Keratinocyte (primary cell): ENCODE measurements at places on chromosomes 5 and 9.

DNA sequence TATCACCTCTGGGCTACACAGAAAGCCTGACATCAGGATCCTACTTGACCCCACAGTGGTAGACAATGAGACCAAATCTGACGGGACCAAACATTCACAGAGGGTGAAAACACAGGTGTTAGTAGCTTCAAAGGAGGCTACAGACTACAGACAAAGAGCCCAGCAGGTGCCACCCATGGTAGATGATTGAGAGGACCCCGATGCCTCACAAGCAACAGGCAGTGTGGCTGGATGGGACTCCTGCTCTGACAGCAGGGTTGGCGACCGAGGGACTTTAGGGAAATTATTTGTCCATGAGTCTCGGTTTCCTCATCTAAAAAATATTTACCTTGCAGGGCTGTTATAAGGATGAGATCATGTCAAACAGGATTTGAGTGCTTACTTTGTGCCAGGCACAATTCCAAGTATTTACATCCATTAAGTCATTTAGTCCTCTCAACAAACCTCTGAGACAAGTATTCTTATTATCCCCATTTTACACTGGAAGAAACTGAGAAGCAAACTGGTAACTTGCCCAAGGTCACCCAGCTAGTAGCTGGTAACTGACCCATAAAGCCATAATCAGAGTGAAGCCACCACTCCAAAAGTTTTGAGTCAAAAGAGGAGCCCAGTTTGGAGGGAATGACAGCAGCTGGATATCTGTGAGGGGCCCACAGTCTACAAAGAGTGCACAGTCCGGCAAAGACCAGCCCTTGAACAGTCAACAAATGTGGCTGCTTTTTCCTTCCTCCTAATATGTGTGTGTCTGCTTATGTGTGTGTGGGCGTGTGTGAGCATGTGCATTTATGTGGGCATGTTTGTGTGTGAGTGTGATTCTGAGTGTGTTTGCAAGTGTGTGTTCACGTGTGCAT is 502.0 kb downstream of the BNC2 start:
- H3K4me3 ChIP-seq: no peak overlapping the region
- no peaks in the 10 kb centered on the region for H3K27me3 ChIP-seq
- H3K27ac ChIP-seq: peak overlapping the region; percentile 37
- no peaks in the 10 kb centered on the region for H3K36me3 ChIP-seq
- no peak for DNase-seq

DNA sequence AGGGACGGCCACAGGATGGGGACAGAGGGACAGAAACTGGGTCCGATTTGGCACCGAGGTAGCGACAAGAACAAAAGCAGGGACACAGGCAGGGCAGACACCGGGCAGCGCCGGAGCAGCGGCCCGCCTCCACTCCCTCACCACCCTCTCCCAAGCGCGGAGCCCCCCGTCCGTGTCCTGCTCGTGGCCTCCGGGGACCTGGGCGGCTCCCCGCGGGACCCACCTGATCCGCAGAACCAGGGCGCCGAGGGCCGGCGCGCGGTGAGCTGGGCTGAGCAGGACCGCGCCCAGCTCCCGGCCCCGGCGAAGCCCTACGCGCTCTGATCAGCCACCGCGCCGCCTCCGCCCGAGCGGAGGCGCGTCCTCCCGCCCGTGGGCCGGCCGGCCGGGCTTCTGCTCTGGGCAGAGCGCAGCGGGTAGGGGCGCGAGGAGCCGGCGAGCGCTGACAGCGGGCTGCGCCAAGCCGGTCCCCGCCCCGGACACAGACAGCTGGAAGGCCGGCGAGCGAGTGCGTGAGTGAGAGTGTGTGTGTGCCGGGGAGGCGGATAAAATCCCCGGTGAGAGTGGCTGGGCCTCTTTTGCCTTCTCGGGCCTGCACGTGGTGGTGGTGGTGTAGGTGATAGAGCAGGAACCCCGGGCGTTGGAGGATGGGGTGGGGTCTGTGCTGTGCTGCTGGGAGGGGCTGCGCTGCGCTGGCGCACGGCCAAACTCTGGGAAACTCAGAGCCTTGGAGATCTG is at the start of gene GGTA1:
GGTA1 (minus strand) TSS at position 418 of the 738 bp plus-strand sequence. CDS start 31,922 bp downstream, outside the sequence.
- H3K4me3 ChIP-seq: peak within 1 kb of the TSS; percentile 28
- no peaks in the 10 kb centered on the region for H3K36me3 ChIP-seq
- DNase-seq: no peak
- no peak within 1 kb of the TSS for H3K27ac ChIP-seq

DNA sequence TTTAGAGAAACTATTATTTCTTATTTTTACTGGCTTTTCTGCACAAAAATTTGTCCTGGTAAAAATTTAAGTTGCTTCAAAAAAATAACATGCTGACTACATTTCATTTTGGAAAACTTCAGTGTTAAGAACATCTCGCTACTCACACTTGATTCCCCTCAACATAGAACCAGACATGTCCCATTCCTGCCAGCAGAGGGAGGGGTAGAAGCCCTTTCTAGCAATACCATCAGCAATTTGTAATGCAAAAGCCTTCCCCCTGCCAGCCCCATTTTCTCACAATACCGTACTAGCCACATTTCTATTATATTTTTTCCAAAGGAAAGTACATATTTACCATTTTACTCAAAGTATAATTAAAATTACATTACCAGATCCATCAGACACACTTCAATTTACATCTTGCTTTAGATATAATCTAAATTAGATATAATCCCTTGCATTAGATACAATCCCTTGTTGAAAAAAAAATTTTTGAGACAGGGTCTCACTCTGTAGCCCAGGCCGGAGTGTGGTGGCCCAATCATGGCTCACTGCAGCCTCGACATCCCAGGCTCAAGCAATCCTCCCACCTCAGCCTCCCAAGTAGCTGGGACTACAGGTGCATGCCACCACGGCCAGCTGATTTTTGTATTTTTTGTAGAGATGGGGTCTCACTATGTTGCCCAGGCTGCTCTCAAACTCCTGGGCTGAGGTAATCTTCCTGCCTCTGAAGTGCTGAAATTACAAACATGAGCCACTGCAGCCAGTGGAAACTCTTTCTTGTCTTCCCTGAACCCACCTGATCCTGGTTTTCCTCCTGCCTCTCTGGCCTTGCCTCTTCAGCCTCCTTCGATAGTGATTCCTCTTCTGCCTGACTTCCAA is 39.6 kb upstream of the IDNK start:
- no peak overlapping the region for H3K4me3 ChIP-seq
- no peaks in the 10 kb centered on the region for H3K36me3 ChIP-seq
- no peaks in the 10 kb centered on the region for H3K27me3 ChIP-seq
- no peak for DNase-seq
- H3K4me1 ChIP-seq: no peaks in the 10 kb centered on the region

- peak overlapping the region; percentile 18 for H3K27ac ChIP-seq
- H3K4me1 ChIP-seq: no peaks in the 10 kb centered on the region
- no peak overlapping the region for H3K4me3 ChIP-seq
- H3K27me3 ChIP-seq: no peaks in the 10 kb centered on the region
- H3K36me3 ChIP-seq: no peaks in the 10 kb centered on the region
These were observed 44.7 kb upstream of the IZUMO3 start for GRCh38 chr9:24590432-24590831.

- H3K4me3 ChIP-seq: no peak overlapping the region
- no peaks in the 10 kb centered on the region for H3K27me3 ChIP-seq
- no peak overlapping the region for H3K27ac ChIP-seq
- H3K36me3 ChIP-seq: no peaks in the 10 kb centered on the region
These were observed 29.4 kb downstream of the SYK start for GRCh38 chr9:90830977-90831376.

- H3K27ac ChIP-seq: no peak overlapping the region
- no peaks in the 10 kb centered on the region for H3K27me3 ChIP-seq
- H3K4me1 ChIP-seq: no peaks in the 10 kb centered on the region
- H3K4me3 ChIP-seq: no peak overlapping the region
- no peak for DNase-seq
- no peaks in the 10 kb centered on the region for H3K36me3 ChIP-seq
These were observed 30.0 kb upstream of the RNF130 start for GRCh38 chr5:180101451-180102105.

DNA sequence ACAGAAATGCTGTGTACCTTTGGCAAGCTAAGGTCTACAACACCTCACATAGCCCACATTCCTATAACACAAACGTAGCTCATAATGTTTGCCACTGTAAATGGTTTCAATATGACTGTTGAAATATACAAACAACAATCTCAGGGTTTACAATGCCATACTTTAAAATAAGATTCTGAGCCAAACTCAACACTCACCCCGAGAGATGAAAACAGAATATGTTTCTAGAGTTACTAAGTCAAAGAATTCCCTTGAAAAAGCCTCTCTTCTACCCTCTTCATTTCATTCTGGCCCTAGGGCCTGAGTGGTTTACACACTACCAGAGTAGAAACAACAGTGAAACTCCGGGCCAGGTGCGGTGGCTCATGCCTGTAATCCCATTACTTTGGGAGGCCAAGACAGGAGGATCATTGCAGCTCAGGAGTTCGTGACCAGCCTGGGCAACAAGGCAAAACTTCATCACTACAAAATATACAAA is 72.6 kb downstream of the MYO10 start:
- H3K4me3 ChIP-seq: no peak overlapping the region
- no peak overlapping the region for H3K27ac ChIP-seq
- peaks cover 10% of the 10 kb centered on the region for H3K36me3 ChIP-seq
- no peaks in the 10 kb centered on the region for H3K4me1 ChIP-seq

- no peaks in the 10 kb centered on the region for H3K36me3 ChIP-seq
- H3K4me1 ChIP-seq: no peaks in the 10 kb centered on the region
- H3K4me3 ChIP-seq: no peak overlapping the region
- no peaks in the 10 kb centered on the region for H3K27me3 ChIP-seq
- H3K27ac ChIP-seq: no peak overlapping the region
- DNase-seq: no peak
These were observed 28.7 kb upstream of the C5orf46 start for GRCh38 chr5:147935032-147935431.

DNA sequence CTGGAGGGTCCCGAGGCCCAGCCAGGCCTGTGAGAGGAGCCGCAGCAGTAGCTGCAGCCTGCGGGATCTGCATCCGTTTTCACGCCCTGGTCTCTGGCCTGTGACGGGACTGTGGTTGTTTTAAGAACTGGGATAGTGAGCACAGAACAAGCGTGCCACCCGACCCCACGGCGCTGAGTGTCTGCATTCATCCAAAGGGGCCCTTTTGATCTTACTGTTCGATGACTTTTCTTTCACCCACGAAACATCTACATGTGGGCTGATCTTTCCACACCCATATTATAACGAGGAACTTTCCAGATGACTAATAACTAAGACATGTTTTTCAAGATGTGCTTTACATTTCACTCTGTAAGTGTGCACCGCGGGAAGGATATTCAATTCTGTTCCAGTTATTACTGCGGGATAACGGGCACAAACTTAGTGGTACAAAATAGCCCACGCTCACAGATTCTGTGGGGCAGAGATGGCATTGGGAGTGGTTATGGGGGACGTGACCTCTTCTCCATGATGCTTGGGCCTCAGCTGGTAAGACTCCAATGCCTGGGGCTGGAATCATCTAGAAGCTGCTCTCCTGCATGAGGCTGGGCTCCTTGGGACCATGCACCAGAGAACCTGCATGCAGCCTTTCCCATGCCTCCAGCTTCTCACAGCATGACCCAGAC is 165.0 kb downstream of the SYK start:
- H3K27me3 ChIP-seq: no peaks in the 10 kb centered on the region
- no peaks in the 10 kb centered on the region for H3K36me3 ChIP-seq
- H3K4me3 ChIP-seq: no peak overlapping the region

- H3K36me3 ChIP-seq: no peaks in the 10 kb centered on the region
- no peak overlapping the region for H3K4me3 ChIP-seq
These were observed 142.6 kb downstream of the FAM114A2 start for GRCh38 chr5:153896117-153896516.

- no peak for DNase-seq
- no peaks in the 10 kb centered on the region for H3K27me3 ChIP-seq
- no peak overlapping the region for H3K27ac ChIP-seq
- no peak overlapping the region for H3K4me3 ChIP-seq
- H3K36me3 ChIP-seq: peaks cover 62% of the 10 kb centered on the region
- peaks cover 16% of the 10 kb centered on the region for H3K4me1 ChIP-seq
These were observed 24.5 kb downstream of the DDX31 start for GRCh38 chr9:132645306-132645705.

- no peaks in the 10 kb centered on the region for H3K36me3 ChIP-seq
- no peak for DNase-seq
- H3K4me1 ChIP-seq: peaks cover 50% of the 10 kb centered on the region
- no peaks in the 10 kb centered on the region for H3K27me3 ChIP-seq
- peak overlapping the region; percentile 54 for H3K27ac ChIP-seq
These were observed 143.1 kb upstream of the RANBP3L start for GRCh38 chr5:36444582-36445418.

DNA sequence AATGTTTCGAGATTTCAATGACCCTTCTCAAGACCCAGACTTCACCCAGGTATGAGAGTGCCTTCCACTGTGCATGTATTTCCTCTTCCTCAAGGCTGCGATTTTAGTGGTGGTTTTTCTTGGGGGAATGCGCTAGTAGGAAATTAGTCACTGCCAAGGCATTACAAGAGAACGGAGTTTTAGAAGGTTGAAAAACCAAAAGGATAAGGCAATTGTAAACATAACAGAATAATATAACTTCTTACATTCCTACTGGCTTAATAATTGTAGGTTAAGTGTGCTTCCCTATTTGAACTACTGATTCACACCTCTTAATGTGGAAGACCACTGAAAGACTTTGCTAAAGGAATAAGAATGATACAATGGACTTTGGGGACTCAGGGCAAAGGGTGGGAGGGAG is 38.9 kb downstream of the ACO1 start:
- peaks cover 17% of the 10 kb centered on the region for H3K36me3 ChIP-seq
- H3K4me3 ChIP-seq: no peak overlapping the region
- no peaks in the 10 kb centered on the region for H3K4me1 ChIP-seq
- no peaks in the 10 kb centered on the region for H3K27me3 ChIP-seq

- no peaks in the 10 kb centered on the region for H3K36me3 ChIP-seq
- no peak overlapping the region for H3K4me3 ChIP-seq
- DNase-seq: no peak
- H3K27ac ChIP-seq: no peak overlapping the region
- H3K27me3 ChIP-seq: no peaks in the 10 kb centered on the region
These were observed 38.3 kb upstream of the KCNV2 start for GRCh38 chr9:2679011-2679410.

DNA sequence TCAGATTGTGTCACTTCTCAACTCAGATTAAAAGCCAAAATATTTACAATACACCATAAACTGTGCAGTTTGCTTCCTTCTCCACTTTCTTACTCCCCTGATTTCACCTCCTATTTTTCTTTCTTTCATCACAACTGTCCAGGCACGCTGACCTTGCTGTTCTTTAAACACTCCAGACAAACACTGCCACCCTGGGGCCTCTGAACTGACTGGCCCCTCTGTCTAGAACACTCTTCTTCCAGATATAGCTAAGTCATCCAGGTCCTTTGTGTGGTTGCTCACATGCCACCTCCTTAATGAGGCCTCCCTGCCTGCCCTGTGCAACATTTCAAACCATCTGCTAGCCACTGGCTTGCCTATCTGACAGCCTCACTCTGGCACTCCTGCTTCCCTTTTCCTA is 46.6 kb downstream of the ATG10 start:
- no peaks in the 10 kb centered on the region for H3K27me3 ChIP-seq
- H3K36me3 ChIP-seq: no peaks in the 10 kb centered on the region
- DNase-seq: no peak
- H3K27ac ChIP-seq: no peak overlapping the region
- no peaks in the 10 kb centered on the region for H3K4me1 ChIP-seq
